ENCODE measurements at places on chromosomes 3 and 15. TPM values are rescaled to one million over a fixed set of nuclear protein-coding genes. Genes with fewer than 3 reads are reported as not detected.

- DNase-seq = peak; percentile 11
These were observed 16.1 kb downstream of the C3orf22 start for GRCh38 chr3:126542340-126543241.

- DNase-seq = no peak
These were observed 172.5 kb downstream of the TMEM108 start for GRCh38 chr3:133210656-133211055.

DNA sequence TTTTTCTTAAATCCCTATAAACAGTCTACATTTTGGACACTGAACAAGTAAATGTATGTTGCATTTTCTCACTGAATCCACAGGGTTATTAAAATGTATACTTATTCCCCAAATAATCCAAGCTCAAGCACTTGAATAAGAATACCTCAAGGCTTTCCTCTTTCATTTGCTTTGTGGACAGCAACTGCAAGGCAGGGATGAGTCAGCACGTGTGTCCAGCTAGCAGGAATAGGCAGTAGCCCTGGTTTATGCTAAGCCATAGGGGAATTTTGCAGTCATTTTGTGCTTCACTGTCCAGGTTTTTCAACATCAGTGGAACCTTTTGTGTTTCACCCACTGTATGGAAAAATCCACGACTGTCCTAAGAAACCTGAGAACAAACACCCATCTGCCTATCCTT is 96.7 kb upstream of the KCNMB2 start:
- DNase-seq = no peak

- DNase-seq = no peak
These were observed 1226.4 kb downstream of the NSUN3 start for GRCh38 chr3:95289295-95289694.

- DNase-seq = no peak
These were observed 303.4 kb downstream of the DIPK2A start for GRCh38 chr3:144275005-144275404.

DNA sequence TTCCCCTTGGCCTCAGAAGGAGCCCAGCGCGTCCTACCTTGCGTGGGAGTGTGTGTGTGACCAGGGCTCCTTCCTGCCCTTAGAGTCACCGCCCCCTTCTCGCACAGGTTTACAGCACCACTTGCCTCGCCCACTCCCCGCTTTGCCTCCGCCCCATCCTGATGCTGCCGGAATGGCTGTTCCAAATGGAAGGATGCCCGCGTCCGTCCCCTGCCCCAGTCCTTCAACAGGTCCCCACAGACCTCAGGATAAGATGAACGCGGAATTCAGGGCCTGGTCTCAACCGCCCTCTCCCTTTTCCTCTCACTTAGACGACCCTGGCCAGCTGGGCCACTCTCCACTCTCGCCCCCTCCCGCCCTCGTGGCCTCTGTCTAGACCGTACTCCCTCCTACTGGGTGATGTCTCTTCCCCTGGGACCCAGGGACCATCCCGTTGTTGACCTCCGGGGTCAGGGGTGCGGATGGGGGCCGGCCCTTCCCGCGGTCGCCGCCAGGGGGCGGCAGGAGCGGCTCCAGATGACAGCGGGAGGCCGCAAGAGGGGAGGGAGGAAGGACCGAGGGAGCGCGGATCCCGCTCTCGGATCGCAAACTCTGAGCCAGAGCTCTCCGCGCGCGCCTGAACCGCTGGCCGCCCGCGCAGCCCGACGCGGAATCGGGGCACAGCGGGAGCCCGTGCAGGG is at the start of gene THSD4:
THSD4 (plus strand) TSS at position 585 of the 680 bp plus-strand sequence.
- DNase-seq = peak; percentile 76

GRCh38 chr3:192844836-192845525 is 72.7 kb downstream of the MB21D2 start:
- no peak for DNase-seq

DNA sequence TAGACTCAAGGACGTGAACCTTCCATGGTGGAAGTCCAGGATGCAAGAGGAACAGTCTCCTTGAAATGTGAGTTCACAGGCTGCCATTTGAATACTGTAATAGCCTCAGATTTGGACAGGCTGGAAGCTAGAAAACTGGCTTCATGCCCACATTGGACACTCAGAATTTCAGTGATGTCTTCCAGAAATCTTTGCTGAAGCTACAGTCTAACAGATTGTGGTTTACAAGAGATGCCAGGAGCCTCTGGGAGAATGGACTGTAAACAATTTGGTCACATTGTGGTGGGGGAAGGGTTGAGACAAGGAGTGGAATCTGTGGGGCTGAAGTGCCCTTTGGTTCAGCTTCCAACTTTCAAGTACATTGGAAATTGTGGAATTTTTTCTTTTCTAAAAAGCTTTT is 252.0 kb upstream of the PROK2 start:
- no peak for DNase-seq

DNA sequence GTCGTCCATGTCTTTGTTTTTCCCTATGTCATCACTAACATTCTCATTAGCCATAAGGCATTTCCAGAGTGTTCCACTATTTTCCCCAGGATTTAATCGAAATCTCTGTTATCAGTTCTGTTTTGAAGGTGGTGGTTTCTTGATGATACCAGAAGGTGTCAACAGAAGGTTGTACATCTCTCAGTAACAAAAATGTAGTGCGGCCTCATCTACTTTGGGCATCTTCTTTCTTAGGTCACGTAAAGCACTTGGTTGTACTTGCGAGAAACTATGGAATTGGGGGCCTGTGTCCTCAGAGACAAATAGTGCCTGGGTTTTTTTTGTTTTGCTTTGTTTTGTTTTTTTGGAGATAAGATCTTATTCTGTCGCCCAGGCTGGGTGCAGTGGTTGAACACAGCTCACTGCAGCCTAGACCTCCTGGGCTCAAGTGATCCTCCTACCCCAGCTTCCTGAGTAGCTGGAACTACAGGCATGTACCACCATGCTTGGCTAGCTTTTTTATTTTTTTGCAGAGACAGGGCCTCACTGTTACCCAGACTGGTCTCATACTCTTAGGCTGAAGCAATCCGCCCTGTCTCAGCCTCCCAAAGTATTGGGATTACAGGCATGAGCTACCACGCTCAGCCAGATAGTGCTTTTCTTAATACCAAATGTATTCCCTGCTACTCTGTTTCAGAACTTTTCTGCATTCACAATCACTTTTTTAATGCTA is 61.2 kb upstream of the FURIN start:
- DNase-seq = no peak

GRCh38 chr3:162626172-162626571 is 1129.6 kb downstream of the OTOL1 start:
- DNase-seq = no peak

- no peak for DNase-seq
These were observed 329.9 kb downstream of the ZNF385D start for GRCh38 chr3:21421096-21421495.

- DNase-seq = no peak
These were observed 478.7 kb upstream of the WNT5A start for GRCh38 chr3:55965776-55966175.

DNA sequence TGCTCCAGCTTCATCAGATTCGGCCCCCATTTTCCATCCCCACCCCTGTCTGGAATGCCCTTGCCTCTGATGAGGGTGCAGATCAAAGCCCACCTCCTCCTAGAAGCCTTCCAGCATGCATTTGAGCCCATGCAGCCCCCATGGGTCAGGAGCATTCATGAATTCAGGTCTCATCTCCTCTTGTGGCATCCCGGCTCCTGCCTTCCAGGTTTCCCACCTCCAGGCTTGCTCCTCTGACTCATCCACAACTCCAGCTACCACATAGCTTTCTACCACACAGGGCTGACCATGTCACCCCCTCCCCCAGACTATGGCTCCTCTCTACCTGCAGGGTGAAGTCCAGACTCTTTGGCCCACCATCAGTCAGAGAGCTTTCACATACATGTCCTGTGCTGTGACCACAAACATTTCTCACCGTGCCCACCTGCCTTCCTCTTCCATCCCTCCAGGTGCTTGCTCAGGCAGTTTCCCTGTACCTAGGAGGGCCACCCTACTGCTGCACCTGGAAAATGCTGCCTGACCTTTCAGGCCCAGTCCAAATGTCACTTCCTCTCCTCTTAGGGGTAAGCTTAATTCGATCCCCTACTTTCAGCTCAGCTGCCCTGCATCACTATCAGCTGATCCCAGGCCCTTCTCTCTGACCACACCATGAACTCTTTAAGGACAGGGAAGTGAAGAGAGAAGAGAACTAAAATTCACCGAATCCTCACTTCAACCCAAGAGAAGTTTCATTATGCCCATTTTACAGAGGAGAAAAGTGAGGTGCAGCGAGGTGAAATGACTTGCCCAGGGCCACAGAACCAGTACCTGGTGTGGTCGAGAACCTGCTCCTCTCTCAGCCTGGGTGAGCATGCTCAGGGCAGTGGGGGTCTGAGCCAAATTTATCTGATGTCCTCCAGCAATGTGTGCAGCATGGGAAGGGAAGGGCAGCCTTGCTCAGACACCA is 13.7 kb upstream of the FGD5 start:
- no peak for DNase-seq

GRCh38 chr3:66572938-66573710 is 72.3 kb upstream of the LRIG1 start:
- DNase-seq = no peak

- DNase-seq = no peak
These were observed 228.1 kb upstream of the ATP10A start for GRCh38 chr15:26091184-26091583.

GRCh38 chr3:37221407-37221806 is 47.0 kb upstream of the LRRFIP2 start:
- DNase-seq = no peak

GRCh38 chr15:98873441-98874218 is 134.0 kb downstream of the PGPEP1L start:
- DNase-seq = no peak

DNA sequence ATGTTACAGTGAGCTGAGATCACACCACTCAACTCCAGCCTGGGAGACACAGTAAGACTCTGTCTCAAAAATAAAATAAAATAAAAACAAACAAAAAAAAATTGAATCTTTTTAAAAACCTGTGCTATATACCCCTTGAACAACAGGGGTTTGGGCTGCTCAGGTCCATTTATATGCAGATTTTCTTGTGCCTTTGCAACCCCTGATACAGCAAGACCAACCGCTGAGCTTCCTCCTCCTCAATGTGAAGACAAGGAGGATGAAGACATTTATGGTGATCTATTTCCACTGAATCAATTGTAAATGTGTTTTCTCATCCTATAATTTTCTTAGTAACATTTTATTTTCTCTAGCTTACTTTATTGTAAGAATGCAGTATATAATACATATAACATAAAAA is 831.0 kb upstream of the ARPP21 start:
- no peak for DNase-seq

DNA sequence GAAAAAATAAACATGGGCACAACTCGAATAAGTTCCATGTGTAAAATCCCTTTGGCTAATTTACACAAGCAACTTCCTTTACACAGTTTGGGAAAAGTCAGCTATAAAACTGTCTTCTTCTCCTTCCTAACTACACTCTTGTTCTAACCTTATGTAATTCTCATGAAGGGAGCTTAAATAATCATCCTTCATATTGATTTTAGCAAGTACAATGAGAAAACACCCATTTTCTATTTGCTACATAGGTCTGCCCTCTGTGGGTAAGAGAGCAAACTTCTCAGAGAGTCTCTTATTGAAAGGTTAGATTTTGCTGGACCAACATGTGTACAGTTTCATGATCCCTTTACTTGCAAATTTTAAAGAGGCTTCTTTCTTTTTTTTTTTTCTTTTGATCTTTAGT is 398.5 kb downstream of the ROBO1 start:
- DNase-seq = no peak

GRCh38 chr15:81331600-81331999 is 7.7 kb upstream of the STARD5 start:
- DNase-seq = no peak

- no peak for DNase-seq
These were observed 165.2 kb upstream of the ROPN1 start for GRCh38 chr3:124156866-124157712.

DNA sequence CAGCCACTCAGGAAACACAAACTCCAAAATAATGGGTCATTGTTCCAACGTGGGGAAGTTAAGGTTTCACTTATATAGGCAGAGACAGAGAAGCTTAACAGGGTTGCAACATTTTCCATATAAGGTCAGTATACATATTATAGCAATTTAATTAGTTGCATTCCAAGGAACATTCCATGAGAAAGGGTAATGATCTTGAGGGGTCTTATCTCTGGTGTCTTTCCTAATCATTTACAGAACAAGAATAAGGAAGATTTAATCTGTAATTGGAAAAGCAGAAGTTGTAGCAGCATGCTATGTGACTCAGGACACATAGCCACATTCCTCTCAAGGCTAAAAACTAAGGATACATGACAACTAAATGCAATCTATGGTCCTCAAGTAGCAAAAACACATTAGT is 4.9 kb downstream of the MNS1 start:
- DNase-seq = no peak

- no peak for DNase-seq
These were observed 217.3 kb downstream of the TP63 start for GRCh38 chr3:189848395-189849040.

- no peak for DNase-seq
These were observed 155.9 kb upstream of the ICE2 start for GRCh38 chr15:60634815-60635214.

DNA sequence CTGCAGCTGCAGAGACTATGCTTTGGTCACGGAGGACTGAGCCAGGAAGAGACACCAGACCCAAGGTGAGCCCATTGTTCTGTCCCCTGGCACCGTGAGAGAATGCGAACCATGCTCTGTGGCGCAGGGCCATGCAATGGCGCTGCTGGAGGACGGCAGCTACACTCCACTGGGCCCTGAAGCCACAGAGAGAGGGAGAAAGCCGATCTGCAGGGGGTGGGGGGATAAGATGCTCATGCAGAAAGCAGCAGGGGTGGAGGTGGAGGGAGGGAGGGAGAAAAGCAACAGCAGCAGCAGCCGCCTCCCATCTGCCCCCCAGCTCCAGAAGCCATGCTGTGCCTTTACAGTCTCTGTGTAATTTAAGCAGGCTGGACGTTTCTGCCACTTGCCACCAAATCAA is 5.3 kb downstream of the BDH1 start:
- no peak for DNase-seq

- no peak for DNase-seq
These were observed 520.3 kb upstream of the EPHA6 start for GRCh38 chr3:96294143-96294542.

- no peak for DNase-seq
These were observed 12.5 kb downstream of the SH2D7 start for GRCh38 chr15:78104566-78105475.

DNA sequence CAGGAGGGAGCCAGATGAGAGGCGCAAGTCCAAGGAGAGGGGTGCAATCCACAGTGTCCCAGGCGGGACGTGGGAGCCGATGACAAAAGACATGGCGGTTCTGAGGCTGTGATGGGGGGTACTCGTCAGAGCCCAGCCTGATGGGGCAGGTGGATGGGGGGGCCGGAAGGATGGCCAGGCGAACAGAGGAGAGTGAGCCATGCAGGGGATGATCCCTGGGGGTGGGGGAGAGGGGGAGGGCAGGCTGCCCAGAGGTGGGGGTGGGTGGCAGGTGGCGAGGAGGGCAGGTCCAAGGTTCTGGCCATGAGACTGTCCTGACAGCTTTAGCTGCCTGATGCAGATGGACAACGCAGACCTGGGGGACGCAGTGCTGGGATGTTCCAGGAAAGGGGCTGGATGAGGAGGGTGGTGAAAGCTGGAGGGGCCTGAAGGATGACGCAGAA is 8.9 kb upstream of the CSPG4 start:
- DNase-seq = no peak

The ESYT3 gene
- 0.89 TPM for total RNA-seq

The TM4SF1 gene
- 30.8 TPM for total RNA-seq

The ELP6 gene
- 16.1 TPM for total RNA-seq

The SOX2 gene
- total RNA-seq = 0.25 TPM

The TERC gene
- 5.5 TPM for total RNA-seq

The FETUB gene
- total RNA-seq = 0.22 TPM

The PPP2R3A gene
- 22.0 TPM for total RNA-seq

The ABHD2 gene
- total RNA-seq = 86.7 TPM

The MYEF2 gene
- total RNA-seq = 13.5 TPM

The CKMT1B gene
- 216 TPM for total RNA-seq

The SI gene
- total RNA-seq = 42.4 TPM

The RAB6B gene
- 5.6 TPM for total RNA-seq
